ENCODE measurements at places on chromosomes 4 and X.

- DNase-seq: no peak
Measured at GRCh38 chrX:152641996-152642395, 4.3 kb downstream of the GABRQ start.

DNA sequence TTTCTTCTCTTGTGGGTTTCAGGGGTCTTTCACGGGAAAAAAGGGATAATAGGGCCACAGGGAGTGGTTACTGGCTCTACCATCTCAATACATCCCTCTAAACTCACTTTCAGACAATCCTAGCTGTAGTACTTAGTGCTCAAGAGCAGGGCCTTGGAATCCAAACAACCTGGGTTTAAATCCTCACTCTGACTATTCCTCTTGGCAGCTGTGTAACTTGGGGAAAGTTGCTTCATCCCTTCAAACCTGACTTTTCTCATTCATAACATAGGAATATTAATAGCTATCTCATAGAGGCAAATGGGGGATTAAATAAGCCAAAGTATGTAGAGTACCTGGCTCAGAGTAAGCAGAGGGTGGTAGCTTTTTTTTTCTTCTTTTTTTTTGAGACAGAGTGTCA lies 32.4 kb downstream of the CCNG2 start:
- no peak for DNase-seq

GRCh38 chrX:29172880-29173279 lies 585.6 kb downstream of the IL1RAPL1 start:
- DNase-seq: no peak

DNA sequence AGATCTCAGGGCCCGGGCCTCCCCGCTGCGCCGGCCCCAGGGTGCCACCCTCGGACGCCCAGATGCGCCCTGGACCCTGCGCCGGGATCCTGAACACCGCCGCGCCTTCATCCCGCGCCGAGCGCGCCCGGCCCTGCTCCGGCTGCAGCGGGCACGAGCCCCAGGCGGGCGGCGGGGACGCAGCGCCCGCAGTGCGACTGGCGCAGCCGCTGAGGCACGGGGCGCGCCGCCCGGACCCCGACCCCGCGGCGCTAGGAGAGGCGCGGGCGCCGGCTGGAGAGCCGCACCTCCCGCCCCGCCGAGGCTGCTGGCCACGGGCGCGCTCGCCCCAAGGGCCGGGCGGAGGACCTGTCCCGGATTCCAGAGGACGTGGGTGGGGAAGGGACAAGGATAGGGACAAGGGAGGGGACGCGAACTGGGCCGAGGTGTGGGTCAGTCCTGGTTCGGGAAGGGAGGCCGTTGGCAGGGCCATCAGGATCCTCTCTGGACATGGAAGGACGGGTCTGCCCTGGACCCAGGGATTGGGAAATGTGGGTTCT lies 1.1 kb downstream of the ZFYVE28 start:
- no peak for DNase-seq

GRCh38 chr4:168843635-168844034 lies 166.4 kb downstream of the CBR4 start:
- no peak for DNase-seq

GRCh38 chr4:791898-792625 lies 33.9 kb downstream of the CPLX1 start:
- DNase-seq: no peak

GRCh38 chr4:10182446-10183424 lies 66.1 kb upstream of the WDR1 start:
- DNase-seq: no peak

DNA sequence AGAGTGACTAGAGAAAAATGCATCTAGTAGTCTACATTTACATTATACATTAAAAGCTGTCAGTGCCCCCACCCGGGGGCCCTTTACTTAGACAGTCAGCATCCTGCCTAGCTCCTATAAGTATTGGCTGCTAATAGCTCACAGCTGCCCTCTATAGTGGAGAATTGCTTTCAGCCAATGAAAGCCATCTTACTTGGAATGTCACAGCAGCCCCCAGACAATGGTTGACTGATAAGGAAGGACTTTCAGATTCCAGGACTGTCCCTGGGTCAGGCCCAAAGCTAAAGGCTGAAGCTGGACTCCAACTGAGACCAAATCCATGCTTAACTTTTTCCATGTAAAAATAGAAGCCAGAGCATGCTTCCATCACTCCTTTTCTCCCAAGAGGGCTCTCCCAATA lies 196.9 kb downstream of the ANKRD50 start:
- no peak for DNase-seq

DNA sequence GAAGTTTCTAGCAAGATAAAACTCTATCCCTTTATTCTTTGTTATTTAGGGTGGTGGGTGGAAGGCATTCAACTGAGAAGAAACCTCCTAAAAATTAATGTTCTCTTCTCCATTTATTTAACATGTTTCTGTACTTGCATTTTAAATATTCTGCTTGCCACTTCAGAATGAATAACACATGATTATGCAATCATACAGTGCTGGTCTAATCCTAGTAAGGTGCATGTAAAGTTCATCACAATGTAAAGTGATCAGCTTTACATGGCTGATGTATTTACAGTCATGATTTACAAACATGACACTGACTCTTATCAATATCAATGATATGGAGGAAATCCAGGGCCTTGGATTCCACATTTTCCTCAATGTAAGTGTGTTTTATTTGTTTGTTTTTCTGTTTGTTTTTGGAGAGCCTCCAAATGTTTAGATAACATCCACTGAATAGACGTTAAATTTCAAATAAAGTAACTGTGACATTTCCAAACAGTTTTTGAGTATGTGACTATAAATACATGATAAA lies 342.1 kb upstream of the CTSO start:
- no peak for DNase-seq

GRCh38 chr4:37994569-37994968 lies 34.4 kb downstream of the PTTG2 start:
- no peak for DNase-seq

GRCh38 chrX:2588049-2588448 lies 87.3 kb upstream of the DHRSX start:
- no peak for DNase-seq

GRCh38 chr4:128862608-128863311 lies 53.3 kb downstream of the JADE1 start:
- no peak for DNase-seq

DNA sequence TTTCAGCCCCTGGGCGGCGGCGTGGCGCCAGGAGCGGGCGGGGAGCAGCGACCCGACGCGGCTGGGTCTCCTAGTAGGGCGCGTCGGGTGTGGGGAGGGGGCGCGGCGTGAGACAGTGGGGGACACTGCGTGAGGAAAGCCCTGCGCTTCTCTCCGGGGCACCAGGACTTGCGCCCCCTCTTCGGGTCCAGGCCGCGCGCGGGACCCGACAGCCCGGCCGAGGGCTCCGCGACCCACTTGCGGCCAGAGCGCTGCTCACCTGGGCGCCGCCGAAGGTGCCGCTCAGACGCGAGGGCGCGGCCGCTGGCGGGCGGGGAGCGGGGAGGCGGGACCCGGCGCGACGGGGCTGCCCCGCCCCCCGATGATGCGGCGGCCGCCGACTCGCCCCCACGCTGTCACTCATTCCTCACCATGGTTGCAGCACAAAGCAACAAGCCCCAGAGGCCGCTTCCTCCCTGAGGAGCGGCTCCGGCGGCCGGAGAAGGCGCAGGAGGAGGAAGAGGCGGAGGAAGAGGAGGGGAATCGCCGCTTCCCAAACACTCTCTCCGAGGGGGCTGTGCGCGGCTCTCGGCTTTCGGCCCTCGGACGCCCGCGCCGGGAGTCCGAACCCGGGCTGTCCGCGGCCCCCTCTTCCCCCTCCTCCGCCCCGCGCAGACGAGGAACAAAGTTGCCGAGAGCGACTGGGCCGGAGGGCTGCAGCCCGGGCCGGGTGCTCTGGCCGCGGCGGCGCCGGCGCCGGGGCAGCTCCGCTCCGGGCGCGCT lies at the start of gene RAPGEF2:
Gene RAPGEF2 (plus strand): TSS at position 458 of the 762 bp plus-strand sequence. CDS start 1,084 bp downstream, outside the sequence.
- DNase-seq: peak; percentile 83

DNA sequence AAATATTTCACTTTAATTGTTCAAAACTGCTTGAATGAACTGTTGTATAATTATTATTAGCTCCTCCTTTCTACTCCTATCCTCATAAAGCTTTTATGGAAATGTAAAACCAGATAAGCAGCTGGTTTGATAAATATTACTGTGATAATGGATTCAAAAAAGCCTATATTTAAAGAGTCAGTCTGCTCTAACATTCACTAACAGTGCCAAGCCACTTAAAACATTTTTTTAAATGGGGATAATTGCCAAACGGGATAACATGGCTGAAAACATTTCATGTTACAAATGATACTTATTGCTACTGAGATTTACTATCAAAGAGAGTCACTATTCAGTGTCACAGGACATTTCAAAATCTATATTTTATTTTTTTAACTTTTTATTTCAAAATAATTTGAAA lies 17.4 kb downstream of the ARHGAP24 start:
- DNase-seq: no peak

GRCh38 chrX:153411255-153411987 lies at the start of gene ZFP92:
Gene ZFP92, plus strand, starts transcription at chrX:153411472. Its CDS starts 6,851 bp downstream, at chrX:153418323.
- no peak for DNase-seq

GRCh38 chr4:734951-735350 lies 29.3 kb downstream of the PCGF3 start:
- no peak for DNase-seq

- no peak for DNase-seq
Measured at GRCh38 chr4:188110036-188110435, 633 bp upstream of the TRIML2 start.

GRCh38 chr4:41346306-41347061 lies 89.8 kb downstream of the UCHL1 start:
- no peak for DNase-seq

DNA sequence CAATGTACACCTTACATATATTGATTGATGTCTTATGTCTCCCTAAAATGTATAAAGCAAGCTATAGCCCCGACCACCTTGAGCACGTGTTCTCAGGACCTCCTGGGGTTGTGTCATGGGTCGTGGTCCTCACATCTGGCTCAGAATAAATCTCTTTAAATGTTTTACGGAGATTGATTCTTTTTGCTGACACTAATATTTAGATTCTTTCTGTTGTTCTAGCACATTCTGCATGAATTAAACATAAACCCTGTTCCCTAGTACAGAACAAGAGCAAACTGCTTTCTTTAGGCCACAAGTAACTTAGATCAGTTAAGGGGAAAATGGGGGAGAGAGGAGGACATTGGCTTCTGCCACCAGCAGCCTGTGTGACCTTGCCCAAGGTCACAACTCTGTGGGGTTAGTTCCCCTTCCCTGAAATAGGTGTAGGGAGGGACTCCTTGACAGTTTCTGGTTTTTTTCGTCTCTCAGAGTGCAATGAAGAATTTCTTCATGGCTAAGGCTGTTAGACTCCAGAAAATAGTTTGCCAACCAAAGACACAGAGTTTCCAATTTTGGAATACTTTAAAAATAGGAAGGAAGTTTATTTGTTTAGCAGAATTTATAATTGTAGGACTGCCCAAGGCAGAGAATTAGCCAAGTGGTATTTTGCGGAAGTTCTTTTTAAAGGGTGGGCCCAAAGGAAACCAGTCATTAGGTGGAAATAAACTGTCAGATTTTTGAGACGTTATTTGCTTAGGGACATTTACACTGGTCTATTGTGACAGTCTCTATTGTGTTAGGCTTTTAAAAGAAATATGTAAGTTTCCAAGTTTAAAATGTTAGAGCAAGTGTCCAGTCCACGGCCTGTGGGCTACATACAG lies 29.4 kb downstream of the PTTG2 start:
- no peak for DNase-seq

GRCh38 chrX:48714573-48714972 lies 18.0 kb downstream of the SUV39H1 start:
- DNase-seq: no peak

GRCh38 chr4:183297675-183298074 lies 22.4 kb downstream of the CLDN22 start:
- no peak for DNase-seq

GRCh38 chrX:9337046-9337445 lies 127.8 kb upstream of the TBL1X start:
- DNase-seq: no peak

GRCh38 chr4:78902298-78902697 lies 36.9 kb downstream of the PAQR3 start:
- DNase-seq: no peak

- no peak for DNase-seq
Measured at GRCh38 chrX:25544641-25545040, 528.9 kb upstream of the ARX start.

- DNase-seq: no peak
Measured at GRCh38 chrX:84153538-84153937, 34.5 kb downstream of the RPS6KA6 start.

DNA sequence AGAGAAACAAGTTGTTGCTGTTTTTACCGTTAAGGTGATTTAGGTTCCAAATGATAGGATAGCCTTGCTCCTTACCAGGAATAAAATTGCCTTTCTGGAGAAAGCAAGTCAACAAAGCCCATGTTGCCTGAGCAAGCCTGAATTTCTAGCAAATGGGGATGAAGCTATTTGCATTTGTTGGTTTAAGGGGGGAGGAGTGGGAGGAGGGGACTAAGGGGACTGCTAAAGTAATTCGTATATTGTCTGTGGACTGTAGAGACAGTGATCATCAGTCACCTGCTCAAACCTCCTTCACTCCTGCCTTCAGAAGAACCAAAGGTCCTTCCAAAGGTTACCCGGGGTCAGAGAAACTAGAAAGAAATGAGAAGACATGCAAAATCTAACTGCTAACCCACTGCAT lies 65.8 kb downstream of the SCML2 start:
- DNase-seq: no peak

DNA sequence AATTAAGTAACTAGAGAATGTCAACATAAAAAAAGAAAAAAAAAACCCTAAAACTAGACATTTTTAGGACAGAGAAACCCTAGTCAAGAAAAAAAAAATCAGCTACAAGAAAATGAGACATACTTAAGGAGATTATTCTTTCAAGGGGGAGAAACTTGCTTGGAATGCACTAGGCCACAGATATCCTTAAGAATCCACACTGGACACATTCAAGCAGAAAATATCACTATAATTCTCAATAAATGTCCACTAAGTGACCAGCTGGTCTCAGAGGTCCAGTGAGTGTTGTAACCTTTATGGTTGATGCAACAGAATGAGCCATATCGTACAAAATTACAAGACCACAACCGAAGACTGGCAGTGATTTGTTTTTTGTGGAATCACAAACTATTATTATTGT lies 15.6 kb upstream of the IBSP start:
- DNase-seq: no peak

GRCh38 chr4:121788896-121789295 lies 12.2 kb upstream of the EXOSC9 start:
- DNase-seq: no peak

DNA sequence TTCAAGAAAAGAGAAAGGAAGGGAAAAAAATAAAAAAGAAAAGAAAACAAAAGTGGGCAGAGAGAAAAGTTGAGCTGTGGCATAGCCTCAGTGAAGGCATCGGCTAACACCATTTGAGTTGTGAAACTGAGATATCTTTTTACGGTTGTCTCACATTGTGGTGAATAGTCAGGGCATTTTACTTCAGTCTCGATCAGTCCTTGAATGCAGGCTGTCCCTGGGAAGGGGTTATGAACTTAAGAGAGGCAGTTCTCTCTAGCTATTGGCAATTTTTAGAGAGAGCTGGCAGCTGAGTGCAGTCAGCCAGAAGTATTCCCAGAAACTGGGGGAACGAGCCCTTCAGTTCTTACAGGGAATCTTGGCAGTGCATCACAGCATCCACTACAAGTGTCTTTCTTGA lies 93.5 kb upstream of the SLC6A14 start:
- no peak for DNase-seq
